Right ventricle myocardium superior (tissue), 1 donor: ENCODE measurements at places on chromosomes 13 and 19. TPM values are rescaled to one million over a fixed set of nuclear protein-coding genes. Genes with fewer than 3 reads are reported as not detected.

GRCh38 chr13:93286047-93286446 is 59.4 kb downstream of the GPC6 start:
- DNase-seq = no peak

DNA sequence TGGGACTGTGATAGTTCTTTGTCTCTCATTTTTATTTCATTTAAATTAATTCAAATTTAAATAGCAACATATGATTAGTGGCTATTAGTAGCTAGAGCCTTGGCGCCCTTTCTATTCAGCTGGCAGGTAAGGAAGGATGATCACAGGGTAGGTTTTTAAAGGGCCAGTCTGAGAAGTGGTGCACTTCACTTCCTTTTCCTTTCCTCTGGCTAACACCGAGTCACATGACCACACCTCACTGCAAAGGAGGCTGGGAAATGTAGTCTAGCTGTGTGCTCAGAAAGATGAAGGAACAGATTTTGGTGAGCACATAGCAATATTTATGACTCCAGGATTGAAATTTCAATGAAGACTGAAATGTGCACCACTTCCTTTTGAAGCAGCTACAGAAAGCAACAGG is 128.7 kb downstream of the TSHZ3 start:
- no peak for DNase-seq

DNA sequence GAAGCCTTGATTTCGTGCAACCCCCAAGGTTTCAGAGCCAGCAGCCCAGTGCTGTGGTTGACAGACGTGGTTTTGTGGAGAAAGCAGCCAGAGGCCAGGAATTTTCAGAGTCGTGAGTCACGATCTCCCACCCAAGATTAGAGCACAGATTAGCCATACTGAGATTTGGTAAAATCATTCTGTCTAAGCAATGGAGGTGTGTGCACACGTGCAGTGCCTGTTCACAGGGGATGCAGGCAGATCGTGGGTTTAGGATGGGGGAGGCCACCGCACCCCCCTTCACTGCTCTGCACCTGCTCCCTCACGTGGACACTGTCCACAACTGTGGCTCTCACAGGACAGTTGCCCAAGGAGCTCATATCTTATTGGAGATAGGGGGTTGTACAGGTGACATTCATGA is 46.6 kb upstream of the GPR183 start:
- DNase-seq = no peak

GRCh38 chr19:17847538-17848366 is at the start of gene JAK3:
Gene JAK3 (minus strand): TSS chr19:17847982. CDS start chr19:17844417, 3,565 bp downstream.
- peak; percentile 74 for DNase-seq

DNA sequence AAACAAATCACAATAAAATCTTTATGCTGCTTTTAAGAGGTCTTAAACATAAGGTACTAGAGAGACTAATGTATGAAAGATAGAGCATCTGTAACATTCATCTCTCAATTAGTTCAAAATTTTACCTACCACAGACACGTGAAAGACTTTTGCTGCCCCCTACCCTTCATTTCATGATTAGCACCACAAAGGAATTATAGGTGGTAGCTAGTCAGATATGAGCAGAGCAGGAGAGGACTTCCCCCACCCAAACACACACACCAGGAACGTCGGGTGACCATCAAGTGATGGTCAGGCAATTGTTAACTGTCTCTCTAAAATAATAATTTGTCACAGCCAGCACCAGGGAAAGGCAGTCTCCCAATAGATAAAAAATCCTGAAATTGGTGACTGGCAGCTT is 1531.7 kb upstream of the SPRY2 start:
- DNase-seq = no peak

GRCh38 chr19:47676811-47677210 is 36.4 kb upstream of the EHD2 start:
- DNase-seq = no peak

DNA sequence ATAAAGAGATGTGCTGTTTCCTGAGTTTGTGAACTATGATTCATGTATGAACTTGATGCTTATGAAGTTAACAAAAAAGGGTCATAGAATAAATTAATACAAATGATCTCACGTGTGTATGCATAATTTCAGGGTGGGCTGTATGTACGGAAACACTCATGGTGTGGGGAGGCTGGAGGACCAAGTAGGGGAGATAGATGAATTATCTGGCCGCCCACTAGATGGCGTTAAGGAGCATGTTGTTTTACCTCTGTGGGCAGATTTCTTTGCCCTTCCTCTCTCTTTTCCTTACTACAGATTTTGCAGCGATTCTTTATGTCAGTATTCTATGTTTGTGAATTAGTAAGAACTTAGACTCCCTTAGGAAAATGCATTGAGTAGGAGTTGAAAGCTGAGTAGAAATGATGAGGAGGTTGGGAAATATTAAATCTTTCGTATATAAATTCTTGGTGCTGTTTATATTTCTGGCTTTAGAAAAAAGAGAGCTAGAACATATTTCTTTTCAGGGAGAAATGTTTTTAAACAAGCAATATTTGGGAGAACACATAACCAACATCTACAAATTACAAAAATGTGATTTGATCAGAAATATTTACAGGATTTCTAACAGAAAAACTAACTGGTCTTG is 47.4 kb upstream of the TMTC4 start:
- DNase-seq = no peak

GRCh38 chr13:112236016-112236415 is 140.1 kb upstream of the SPACA7 start:
- DNase-seq = no peak

DNA sequence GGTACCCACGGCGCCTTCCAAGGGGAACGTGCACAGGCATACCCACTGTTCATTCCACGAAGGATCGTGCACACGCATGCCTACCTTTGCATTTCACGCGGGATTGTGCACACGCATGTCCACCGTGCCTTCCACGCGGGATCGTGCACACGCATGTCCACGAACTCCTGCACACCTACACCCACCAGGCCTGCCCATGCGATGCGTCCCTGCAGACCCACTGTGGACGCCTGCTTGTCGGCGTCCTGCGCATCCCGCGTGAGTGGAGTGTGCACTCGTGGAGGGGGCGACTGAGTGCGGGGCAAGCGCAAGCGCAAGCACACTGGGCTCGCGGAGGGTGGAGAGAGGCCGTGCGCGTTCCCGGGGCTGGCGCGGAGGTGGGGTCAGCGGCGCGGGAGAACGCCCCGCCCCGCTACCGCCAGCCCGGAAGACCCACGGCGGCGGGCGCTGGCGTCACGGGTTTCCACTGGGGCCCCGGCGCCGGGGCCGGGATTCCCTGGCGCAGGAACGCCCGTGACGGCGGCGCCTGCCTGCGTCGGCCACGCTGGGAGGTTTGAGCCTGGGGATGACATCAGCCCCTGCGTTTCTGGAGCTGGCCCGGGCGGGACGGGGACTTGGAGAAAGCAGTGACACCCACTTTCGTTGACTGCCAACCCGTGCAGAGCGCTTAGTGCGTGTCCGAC is 18.7 kb downstream of the GADD45B start:
- peak; percentile 89 for DNase-seq

- DNase-seq = no peak
Measured at GRCh38 chr19:15471639-15472101, 7.3 kb upstream of the RASAL3 start.

GRCh38 chr19:19452243-19453124 is 47.0 kb downstream of the GATAD2A start:
- DNase-seq = no peak

DNA sequence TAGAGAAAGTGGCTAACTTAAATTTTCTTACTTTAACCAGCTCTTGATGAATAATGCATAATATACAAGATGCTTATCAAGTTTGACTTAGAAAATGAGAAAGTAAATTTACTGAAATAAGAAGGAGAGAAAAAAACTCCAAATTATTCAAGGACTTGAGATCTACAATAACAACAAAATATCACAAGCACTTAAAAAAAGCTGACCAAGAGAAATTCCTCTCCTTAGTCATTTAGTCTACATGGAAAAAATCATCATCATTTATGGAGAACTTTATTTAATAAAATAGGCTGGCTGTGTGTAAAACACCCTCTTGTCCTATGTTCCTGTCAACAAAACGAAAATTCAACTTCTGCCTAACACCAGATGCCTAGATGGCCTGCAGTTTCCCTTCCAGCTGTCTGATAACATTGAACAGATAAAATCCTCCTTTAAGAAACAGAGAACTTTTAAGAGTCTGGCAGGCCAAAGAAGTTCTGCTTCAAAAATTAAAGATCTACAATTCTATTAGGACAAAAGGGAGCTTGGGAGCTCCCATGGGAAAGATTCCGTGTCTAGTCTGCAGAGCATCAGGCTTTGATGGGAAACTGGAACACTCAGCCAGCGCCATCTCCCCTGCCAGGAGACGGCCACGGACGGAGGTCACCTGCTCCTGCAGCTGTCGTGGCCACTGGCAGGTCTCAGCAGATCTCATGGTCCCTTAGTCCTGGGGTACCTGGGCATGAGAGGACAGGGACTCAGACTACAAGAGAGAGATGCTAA is 37.9 kb upstream of the ATP11A start:
- DNase-seq = no peak

GRCh38 chr13:60627071-60627686 is 230.2 kb downstream of the TDRD3 start:
- DNase-seq = no peak

DNA sequence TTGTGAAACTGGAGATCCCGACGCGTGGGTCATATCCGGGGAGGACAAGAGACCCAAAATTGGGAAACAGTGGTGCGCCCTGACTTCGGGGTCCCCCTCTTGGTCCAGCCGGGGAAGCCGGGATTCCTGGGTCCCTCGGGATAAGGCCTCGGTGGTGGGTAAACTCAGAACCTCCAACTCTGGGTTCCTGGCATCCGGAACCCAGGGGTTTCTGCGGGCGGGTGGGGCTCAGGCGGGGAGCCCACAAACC is 688 bp downstream of the ZFP36 start:
- no peak for DNase-seq

- no peak for DNase-seq
Measured at GRCh38 chr13:79663435-79663834, 182.5 kb downstream of the NDFIP2 start.

- DNase-seq = no peak
Measured at GRCh38 chr13:59601993-59602392, 561.7 kb downstream of the DIAPH3 start.

DNA sequence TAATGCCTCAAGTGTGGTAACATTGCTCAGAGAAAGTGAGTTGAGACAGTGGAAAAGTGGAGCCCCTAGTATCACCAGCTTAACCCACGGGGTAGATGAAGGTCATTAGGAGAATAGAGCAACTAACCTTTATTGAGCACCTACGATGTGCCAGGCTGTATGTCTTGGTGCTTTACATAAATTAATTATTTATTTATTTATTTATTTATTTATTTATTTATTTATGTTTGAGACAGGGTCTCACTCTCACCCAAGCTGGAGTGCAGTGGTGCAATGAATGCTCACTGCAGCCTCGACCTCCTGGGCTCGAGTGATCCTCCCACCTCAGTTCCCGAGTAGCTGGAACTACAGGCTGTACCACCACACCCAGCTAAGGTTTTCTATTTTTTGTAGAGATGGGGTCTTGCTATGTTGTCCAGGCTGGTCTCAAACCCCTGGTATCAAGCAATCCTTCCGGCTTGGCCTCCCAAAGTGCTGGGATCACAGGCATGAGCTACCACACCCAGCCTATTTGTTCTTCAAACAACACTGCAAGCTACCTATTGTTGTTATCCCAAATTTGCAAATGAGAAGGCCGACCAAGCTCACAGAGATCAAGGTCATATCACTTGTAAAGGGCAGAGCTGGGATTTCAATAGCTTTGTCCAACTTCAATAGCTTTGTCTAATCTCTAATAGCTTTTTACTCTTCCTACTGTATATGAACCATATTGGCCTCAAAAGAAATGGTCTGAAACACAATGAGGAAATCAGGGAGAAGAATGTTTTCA is 79.4 kb downstream of the TM9SF2 start:
- DNase-seq = no peak

GRCh38 chr19:29680447-29680846 is 15.2 kb downstream of the PLEKHF1 start:
- peak; percentile 71 for DNase-seq

GRCh38 chr13:113428469-113428865 is 24.8 kb downstream of the ADPRHL1 start:
- no peak for DNase-seq

GRCh38 chr13:99709134-99709533 is 207.9 kb downstream of the TM9SF2 start:
- no peak for DNase-seq

- peak; percentile 88 for DNase-seq
Measured at GRCh38 chr19:40802300-40803169, 3.5 kb downstream of the EGLN2 start.

DNA sequence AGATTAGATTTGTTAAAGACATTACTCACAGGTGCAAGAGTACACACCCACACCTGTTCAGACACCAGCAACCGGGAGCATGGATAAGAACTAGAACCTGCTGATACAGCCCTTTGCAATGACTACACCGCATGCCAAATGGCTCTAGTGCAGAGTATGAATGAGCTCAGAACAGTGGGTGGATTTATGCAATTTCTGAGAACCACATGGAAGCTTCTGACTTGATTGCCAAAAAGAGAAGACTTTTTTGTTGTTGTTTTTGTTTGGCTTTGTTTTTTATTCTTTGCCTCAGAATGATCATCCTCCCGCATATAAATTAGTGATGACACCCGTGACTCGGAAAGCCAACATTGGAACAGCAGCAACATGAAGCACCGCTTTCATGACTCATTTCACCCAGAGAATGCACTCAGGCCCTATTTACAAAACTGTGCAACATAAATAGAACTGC is 77.4 kb upstream of the LRCH1 start:
- no peak for DNase-seq

DNA sequence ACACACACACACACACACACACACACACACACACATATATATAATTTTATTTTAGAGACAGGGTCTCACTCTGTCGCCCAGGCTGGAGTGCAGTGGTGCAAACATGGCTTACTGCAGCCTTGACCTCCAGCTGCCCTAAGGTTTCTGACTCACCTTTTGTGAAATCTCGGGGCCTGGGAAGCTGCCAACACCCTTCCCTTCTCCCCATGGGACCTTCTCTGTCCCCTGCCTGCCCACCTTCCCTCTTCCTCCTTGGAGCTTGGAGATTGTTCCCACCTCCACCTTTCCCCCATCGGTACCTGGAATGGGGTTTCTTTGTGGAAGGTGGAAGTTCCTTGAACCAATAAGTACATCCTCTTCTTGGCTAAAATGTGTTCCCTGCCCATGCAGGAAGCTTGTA is 6.3 kb downstream of the ARRDC5 start:
- DNase-seq = no peak

- DNase-seq = no peak
Measured at GRCh38 chr13:108302279-108302678, 32.8 kb downstream of the TNFSF13B start.

Gene CTXN1
- 0.16 TPM for total RNA-seq

Gene FARP1
- total RNA-seq = 11.1 TPM

Gene CERS1
- 0.24 TPM for total RNA-seq

Gene SIGLEC9
- total RNA-seq = 1.7 TPM

Gene BRME1
- total RNA-seq = 0.81 TPM

Gene FAM216B
- total RNA-seq = 4.6 TPM

Gene DYRK1B
- total RNA-seq = 16.8 TPM

Gene SEMA6B
- 15.0 TPM for total RNA-seq

Gene NXNL1
- 0.24 TPM for total RNA-seq

Gene HCN2
- 4.1 TPM for total RNA-seq
